ENCODE measurements at places on chromosomes 2 and 18.

DNA sequence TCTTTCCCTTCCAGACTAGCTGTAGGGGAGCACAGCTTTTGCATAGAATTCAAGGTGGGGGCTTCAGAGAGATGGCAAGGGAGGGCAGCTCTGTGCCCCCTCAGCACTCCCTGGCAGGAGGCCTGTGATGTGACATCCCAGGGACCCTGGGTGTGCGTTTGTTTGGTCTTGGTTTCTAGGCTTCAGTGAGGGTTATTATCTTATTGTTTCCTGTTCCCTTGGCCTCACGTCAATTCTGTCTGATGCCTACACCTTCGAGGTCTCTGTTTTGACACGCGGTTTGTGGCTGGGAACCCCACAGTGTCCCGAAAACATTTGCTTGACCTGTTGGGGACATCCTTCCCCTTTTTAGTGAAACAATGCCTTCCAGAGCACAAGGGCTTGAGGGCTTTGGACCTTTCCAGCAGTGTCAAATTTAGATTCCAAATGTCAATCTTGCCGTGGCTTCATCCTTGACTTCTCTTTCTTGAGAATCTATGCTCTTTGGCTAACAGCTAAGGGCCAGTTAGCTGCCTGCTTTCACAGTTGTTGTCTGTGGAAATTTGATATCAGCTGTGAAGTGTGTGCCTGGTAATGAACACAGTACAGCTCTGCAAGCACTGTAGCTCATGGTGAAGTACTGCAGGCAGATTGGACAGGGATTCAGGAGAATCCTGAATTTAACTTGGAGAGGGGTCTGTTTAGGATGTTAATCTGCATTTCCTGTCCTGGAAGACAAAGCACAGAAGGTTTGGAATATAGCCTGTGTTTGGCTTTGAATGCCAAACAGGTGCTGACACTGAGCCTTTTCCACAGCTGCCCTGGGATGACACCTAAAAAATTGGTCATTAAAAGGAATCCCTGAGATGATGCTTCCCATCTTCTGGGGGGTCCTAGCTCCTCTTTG is 108.2 kb upstream of the CXCR4 start:
- peak; percentile 11 for DNase-seq

DNA sequence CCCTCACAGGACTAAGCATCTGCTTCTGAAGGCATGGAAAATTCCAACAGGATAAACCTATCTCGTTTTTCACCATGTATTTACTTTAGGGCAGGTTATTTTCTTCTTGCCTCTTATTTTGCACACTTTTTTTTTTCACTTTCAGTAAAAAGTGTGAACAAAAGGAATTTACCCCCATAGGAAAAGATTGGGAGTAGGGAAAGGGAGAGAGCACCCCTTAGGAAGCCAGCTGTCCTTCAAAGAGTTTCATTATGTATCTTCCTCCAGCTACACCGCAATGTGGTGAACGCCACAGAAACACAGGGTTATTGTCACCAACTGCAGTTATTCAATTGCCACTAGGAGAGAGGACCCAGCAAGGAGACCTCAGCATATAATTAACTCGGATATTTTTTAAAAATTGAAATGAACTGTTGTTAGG is 286.2 kb upstream of the VRK2 start:
- peak; percentile 36 for DNase-seq

DNA sequence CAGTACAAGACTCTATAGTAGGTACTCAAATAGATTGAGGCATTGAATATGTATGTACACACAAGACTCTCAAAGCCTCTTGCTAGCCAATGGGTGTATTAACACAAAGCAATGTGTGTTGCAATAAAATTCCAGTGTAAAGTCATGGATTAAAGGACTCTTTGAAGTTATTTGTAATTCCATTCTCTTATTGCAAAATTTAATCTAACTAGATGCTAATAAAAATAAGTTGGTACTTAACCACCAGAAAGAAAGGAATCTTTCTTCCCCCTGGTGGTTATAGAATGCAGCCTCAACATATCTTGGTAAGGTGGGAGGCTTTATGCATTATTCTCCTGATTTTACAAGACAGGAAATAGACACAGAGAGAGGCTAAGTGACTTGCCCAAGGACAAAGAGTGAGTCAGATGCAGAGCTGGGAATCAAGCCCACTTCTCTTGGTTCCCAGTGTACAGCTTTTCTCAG is 18.0 kb downstream of the LRP1B start:
- no peak for DNase-seq

DNA sequence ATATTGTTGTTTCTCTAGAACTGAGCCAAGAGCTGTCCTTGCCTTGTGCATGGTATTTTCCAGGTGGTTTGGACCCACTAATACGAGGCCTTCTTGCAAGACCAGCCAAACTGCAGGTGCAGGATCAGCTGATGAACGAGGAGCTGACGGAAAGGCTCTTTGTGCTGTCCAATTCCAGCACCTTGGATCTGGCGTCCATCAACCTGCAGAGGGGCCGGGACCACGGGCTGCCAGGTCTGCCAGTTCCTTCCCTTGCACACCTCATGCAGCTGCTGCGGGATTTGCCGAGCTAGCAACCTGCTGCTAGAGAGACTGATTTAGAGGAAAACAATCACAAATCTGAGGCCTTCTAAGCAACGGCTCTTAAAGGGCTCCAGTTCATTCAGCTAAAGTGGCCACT is 74.5 kb downstream of the TPO start:
- no peak for DNase-seq

- DNase-seq = no peak
These were observed 84.9 kb downstream of the EFEMP1 start for GRCh38 chr2:55838653-55839052.

DNA sequence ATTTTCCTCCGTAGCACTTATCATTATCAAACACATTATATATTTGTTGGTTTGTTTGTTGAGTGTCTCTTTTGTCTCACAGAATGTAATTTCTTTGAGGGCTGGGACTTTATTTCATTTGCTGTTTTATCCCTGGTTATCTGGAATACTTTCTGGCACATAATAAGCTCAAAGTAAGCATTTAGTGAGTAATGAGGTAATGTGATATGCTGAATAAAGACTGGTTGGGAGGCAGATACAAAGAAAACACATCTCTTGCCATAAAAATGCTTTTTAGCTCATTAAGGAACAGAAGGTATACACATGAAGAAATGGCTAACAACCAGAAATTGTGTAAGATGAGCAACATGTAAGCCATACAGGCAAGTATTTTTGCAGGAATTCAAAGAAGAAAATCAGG is 1411.8 kb downstream of the LRP1B start:
- DNase-seq = no peak

GRCh38 chr18:27198036-27198435 is 12.9 kb upstream of the CHST9 start:
- DNase-seq = peak; percentile 7

DNA sequence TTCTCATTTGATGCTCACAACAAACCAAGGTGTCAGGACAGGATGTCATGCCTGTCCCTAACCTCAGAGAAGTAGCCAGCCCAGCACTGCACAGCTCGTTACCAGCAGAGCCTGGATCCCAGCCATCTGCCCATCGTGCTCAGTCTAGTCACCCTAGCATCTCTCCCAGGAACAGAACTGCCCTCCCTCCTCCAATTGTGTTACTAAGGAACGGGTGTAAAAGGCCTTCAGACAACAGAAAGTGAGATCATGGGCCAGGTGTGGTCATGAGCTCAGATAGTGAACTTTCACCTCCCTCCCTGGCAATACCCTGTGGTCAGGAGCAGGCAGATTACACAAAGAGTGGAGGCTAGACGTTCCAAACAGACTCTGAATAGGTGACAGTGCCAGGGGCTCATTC is 111.8 kb upstream of the PPP1CB start:
- peak; percentile 74 for DNase-seq

DNA sequence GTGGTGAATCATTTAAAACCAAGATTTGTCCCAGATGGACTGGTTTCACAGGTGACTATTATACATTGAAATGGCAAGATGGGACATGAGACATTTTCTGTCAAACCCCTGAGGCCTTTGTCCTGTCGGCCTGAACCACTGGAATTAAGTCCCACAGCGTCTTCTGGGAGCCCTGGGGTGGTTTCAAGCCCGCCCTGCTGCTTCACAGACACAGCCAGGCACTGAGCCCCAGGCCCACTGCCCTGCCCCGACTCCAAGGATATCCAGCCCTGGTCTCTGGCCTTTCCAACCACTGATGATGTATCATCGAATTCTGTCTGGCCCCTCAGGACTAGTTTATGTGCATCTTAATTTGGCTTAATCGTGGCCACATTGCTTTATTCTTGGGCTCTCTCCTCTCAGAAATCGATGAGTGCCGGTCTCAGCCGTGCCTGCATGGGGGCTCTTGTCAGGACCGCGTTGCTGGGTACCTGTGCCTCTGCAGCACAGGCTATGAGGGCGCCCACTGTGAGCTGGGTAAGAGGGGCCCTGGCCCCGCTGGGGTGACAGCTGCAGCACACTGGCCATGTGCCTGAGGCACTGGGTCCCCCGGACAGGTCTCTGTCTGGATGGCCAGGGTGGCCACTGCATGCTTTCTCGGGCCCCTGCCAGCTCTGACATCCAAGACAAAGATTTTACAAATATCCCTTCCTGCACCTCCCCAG is 39.5 kb downstream of the MTERF4 start:
- DNase-seq = no peak

GRCh38 chr2:120566331-120567035 is 169.2 kb upstream of the GLI2 start:
- DNase-seq = no peak

GRCh38 chr2:17522303-17522702 is 4.1 kb upstream of the RAD51AP2 start:
- no peak for DNase-seq

- DNase-seq = no peak
These were observed 13.9 kb downstream of the SCYGR8 start for GRCh38 chr2:227759411-227760118.

DNA sequence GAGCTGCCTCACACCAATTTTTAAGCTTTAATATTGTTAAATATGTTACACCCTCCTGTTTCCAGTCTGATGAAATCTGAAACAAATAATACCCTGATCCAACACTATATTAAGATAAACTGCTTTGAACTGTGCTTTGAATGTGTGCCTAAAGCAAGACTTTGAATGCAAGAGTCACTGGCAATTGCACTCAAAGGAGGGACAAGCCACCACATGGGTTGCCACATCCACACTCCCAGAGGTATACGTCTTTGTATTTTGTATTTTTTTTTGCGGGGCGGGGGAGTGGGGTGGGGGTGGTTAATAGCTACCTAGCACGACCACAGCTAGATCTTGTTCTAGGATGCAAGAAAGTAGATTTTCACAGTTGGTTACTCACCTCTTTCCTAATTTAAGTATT is 1.8 kb upstream of the ZEB2 start:
- DNase-seq = no peak

DNA sequence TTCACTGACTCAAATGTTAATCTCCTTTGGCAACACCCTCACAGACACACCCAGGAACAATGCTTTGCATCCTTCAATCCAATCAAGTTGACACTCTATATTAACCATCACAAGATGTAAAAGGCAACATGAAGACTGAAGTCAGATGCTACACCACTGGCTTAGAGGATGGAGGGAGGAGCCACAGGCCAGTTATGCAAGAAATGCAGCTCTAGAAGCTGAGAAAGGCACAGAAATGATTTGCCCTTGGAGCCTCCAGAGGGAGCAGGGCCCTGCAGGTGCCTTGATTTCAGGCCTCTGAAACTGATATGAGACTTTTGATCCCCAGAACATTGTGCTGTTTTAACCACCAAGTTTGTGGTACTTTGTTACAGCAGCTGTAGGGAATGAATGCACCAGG is 276.3 kb downstream of the KCNS3 start:
- no peak for DNase-seq

DNA sequence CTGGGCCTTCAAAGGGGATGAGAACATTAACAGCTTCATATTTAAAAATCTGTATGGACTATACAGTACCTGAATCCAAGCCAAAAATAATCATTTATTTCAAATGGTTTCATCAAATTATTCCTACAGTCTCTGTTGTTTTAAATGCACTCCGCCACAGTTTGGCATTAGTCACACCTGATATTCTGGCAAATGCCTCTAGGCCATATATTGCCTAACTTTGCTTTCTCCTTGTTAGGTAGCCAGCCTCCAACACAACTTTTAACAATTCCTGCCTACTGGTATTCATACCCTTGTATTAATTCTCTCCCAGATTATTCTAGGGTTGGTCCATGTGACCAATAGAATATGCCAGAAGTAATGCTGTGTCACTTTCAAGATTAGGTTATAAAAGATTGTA is 146.6 kb upstream of the FANCL start:
- no peak for DNase-seq

- no peak for DNase-seq
These were observed 4.0 kb downstream of the SLC14A2 start for GRCh38 chr18:45619062-45619825.

DNA sequence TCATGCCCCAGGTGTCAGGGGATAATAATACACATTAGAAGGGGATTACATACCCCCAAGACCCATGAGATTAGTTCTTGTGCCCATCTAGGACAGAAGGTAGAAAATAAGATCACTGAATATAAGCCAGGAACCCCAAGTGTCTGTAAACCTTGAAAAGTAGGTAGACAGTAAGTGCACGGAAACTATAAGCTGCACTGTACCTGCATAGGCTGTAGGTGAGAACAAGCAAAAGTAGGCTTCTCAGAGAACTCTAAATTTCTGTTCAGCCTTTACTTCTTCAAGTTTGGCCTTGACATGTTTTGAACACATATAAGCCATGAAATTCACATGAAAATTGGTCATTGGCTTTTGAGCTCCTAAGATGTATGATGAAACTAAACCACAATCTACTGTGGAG is 113.0 kb upstream of the FSIP2 start:
- no peak for DNase-seq

DNA sequence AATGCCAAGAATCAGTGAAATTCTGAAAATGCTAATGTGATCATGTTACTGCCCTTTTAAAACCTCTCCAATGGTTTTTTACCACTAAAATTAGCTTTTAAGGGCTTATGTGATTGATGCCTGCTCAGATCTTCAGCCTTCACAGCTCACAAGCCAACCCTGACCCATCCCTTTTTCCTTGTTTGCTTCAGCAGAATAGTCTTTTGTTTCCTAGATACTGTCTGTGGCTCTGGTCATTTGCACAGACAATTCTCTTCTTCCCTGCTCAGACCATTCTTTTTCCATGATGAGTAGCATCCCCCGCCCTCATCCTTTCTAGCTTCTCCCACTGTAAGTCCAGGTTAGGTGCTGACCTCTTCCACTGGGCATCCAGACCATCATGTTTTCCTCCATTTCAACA is 164.9 kb upstream of the NT5C1B start:
- DNase-seq = no peak

DNA sequence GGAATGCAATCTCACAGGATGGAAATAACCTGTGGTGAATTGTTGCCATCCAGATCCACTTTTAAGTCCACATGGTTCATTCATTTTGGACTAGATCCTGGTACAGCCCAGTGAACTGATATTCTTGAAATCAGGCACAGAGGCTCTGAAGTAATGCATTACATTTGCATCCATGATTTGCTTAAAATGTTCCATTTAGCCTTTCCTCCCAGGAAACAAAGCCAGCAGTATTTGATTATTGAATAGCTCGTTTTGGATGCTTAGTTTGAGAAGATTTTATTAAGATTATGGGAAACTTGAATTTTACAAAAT is 995.8 kb upstream of the CDH2 start:
- no peak for DNase-seq
